ENCODE measurements at places on chromosomes 3 and 15.

DNA sequence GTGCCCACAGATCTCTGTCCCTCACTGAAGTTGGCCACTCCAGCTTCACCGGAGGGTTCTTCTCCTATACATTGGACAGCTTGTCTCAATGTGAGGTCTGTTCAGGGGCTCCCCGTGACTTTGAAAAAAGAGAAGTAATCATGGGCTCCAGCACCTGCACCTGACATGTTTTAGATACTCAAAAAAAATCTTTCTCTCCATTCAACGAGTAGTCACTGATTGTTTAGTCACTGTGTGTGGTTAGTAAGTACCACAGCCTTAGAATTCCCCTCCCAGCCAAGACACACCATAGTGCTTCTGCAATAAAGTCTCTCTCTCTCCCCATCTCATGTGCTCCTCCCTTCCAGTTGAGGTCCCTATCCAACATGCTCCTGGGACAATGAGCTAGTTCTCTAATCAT is 18.6 kb downstream of the CCR9 start:
- no peak for DNase-seq

- peak; percentile 43 for DNase-seq
These were observed 81.4 kb downstream of the CGNL1 start for GRCh38 chr15:57457726-57458125.

DNA sequence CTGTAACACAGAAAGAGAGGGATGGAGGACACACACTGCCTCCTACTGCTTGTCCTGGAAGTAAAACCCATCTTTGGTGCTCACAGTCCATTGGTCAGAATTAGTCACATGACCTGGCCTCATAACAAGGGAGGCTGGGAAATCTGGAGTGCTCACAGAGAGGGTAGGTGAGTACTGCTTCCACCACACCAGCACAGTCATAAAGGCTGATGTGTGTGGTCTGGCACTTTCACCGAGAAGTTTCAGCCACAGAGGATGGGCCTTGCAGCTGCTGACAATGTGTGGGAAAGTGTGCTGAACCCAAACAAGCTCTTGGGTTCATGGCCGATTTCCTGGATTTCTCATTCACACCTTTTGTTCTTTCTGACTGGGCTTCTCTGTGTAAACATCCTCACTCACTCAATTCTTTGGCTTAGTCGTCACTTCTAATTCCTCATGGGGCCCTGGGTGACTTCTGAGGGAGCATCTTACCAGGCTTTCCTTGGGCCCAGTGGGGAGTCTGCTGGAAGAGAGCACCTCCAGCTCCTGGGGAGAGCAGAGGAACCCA is 100.7 kb downstream of the ASB7 start:
- peak; percentile 81 for DNase-seq

- no peak for DNase-seq
These were observed 456 bp upstream of the TMEM62 start for GRCh38 chr15:43132830-43133429.

DNA sequence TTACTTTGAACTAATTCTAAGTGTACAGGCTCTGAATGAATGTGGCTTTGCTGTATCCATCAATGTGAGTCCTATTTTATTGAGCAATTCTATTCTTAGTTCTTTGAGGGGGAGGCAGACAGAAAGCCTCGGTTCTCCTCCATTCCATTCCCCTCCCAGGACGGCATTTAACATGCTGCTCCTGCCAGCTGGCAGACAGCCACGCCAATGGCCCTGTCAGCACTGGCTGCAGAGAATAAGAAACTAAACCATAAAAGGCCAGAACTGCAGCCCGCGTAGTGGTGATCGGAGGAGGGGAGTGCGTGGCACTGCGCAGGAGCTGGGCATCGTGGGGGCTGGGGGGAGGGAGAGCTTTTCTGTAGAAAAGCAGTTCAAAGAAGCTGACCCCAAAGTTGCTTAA is 76.0 kb upstream of the HACD2 start:
- DNase-seq = peak; percentile 99
